ENCODE measurements at places on chromosomes 13 and 19.
A peak's percentile ranks its signal among the peaks of the same experiment; 100 is the strongest.

DNA sequence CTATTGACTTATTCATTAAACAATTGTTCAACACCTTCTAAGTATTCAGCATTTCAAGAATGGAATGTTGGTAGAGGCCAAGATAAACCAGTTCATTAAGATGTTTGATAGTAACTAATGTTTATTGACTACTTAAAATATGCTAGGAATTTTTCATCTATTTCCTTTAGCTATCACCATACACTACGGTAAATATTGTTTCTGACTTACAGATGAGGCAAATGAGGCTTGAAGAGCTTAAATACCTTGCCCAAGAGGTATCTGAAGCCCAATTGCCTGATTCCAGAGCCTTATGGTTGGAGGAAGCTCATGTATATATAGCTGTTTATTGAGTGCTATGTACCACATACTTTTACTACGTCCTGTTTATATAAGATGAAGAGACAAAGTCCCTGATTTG is 286.2 kb downstream of the NDFIP2 start:
- DNase-seq: no peak

DNA sequence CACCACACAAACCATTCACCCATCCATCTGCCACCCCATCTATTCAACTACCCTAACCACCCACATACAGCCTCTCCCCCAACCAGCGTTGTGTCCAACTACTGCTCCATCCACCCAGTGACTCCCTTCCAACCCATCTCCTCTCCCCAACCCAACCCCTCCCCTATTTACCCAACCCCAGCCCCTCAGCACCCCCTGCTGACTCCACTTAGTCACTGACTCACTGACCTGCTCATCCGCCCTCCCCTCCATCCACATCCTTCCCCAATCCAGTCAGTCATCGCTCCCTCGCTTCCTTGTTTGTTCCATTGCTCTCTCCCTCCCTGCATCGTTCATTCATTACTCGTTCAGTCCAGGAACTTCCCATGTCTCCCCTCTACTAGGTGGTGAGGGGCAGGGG is 39.2 kb downstream of the KCNC3 start:
- no peak for DNase-seq

- DNase-seq: no peak
Observed at GRCh38 chr13:31674051-31674450, 65.3 kb upstream of the RXFP2 start.

- no peak for DNase-seq
Observed at GRCh38 chr19:2461751-2462634, 5.2 kb upstream of the LMNB2 start.

GRCh38 chr19:485583-486236 is 10.6 kb upstream of the MADCAM1 start:
- DNase-seq: peak; percentile 61

DNA sequence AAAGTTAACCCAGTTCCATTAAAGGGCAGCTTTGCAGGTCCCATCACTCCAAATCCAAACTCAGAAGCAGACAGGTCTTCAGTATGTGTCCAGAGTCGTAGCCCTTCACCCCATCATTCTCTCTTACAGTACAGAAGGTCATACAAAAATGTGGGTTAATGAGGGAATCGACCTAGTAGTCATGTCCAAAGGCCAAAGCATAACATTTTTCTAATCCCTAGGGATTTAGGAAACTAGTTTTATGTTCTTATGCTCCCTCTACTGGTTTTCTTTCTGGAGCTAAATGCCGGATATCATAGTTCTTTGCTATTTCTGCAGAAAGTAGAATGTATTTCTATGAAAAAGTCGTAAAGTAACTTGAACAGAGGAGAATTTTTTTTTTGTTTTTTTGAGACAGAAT is 72.2 kb downstream of the DHRS12 start:
- no peak for DNase-seq

GRCh38 chr13:96662036-96662435 is 332.2 kb downstream of the OXGR1 start:
- DNase-seq: no peak

Measured in NCI-H1417 treated with DMSO at 0.1 percent for 48 hours (cell line).